ENCODE measurements at places on chromosomes 3 and 15. TPM values are rescaled to one million over a fixed set of nuclear protein-coding genes. Genes with fewer than 3 reads are reported as not detected.

DNA sequence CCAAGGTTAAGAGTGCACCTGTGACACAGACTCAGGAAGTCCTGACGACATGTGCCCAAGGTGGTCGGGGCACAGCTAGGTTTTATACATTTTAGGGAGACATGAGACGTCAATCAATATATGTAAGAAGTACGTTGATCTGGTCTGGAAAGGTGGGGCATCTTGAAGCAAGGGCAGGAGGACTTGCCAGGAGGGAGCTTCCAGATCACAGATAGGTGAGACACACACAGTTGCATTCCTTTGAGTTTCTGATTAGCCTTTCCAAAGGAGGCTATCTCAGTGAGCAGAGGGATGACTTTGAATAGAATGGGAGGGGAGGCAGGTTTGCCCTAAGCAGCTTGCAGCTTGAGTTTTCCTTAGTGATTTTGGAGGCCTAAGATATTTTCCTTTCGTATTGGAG lies 257.4 kb downstream of the CGGBP1 start:
- no peak for DNase-seq

DNA sequence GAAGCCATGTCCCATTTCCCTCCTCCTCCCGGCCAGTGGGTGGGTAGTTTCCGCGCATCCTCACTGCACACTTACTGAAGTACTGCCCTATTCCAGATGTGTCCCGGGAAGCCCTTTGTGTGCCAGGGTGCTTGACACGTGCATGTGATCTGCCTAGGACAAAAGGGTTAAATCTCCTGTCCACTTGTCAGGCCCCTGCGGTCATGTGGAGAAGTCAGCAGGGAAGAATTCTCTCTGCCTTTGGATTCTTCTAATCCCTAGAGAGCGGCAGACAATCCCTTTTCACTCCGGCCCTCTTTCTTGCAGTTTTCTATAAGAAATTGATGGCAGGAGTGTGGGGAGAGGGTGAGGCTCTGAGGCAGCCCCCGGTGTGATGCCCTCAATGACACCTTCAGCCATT lies 19.8 kb downstream of the ST8SIA2 start:
- no peak for DNase-seq

DNA sequence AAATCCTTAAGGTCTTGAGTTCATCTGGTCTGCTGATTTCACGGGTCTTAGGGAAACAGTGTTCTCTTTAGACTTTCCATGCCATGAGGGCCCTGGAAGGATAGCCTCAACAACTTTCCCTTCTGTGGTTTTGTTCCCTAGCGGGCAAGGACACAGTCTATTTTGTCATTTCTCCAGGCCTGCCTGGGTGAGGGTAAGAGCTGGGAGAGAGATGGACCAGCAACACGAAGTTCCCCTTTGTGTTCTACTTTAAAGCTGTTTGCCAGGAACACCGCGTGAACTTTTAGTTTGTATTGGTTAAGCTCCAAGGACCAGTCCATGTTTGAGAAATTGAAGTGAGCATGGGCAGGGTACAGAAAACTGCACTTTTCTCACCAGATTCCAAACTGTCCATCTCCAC lies 20.9 kb downstream of the ST3GAL6 start:
- no peak for DNase-seq

- DNase-seq = peak; percentile 5
These were observed 847.7 kb downstream of the ROBO2 start for GRCh38 chr3:77887611-77888010.

Gene RPL4
- total RNA-seq = 2,503 TPM

GRCh38 chr15:55649058-55649423 lies 60.9 kb upstream of the PYGO1 start:
- DNase-seq = no peak

DNA sequence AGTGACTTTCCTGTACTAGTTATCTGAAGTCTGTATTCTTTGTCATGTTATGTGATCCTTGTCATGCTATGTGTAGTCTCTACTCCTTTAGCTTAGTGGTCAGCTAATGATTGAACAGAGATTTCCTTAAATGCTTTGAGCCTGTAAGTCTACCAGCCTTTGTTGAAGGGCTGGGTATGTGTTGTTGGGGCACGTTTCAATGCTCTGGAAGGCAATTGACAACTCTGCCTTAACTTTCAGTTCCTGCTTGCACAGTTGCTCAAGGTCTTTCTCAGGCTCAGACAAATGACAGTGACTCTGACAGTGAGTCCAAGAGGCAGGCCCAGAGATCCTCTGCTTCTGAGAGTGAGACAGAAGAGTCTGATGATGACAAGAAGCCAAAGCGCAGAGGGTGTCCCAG lies 89.3 kb downstream of the CHD2 start:
- no peak for DNase-seq

- no peak for DNase-seq
These were observed 1.9 kb upstream of the ACTL6A start for GRCh38 chr3:179560791-179561190.

Gene GPR27
- total RNA-seq = 1.8 TPM

- no peak for DNase-seq
These were observed 41.1 kb upstream of the NDUFB4 start for GRCh38 chr3:120554812-120555606.

Gene RASA2
- total RNA-seq = 18.3 TPM

- peak; percentile 71 for DNase-seq
These were observed 165.6 kb downstream of the GMNC start for GRCh38 chr3:190696777-190697501.

- DNase-seq = no peak
These were observed 10.3 kb downstream of the MASP1 start for GRCh38 chr3:187281191-187281714.

DNA sequence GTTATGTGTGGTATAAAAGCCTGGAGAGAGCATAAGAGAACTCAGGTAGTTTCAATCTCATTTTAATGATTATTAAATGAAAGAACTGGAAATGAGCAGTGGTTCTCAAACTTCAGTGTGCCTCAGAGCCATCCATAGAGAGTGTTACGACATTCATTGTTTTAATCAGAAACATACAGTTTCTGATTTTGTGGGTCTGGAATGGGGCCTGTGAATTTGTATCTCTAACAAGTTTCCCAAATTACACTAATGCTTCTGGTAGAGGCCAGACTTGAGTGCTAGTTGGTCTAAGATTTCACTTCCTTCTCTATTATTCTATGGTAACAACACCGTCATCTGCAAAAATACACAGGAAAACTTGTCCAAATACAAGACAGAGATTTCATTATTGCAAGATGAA lies 292.0 kb upstream of the NECTIN3 start:
- DNase-seq = no peak

GRCh38 chr3:125428216-125428830 lies 53.2 kb upstream of the ZNF148 start:
- DNase-seq = no peak

Gene TMEM40
- 3.8 TPM for total RNA-seq

Gene LIPC
- total RNA-seq = 0.57 TPM
